ENCODE measurements at places on chromosomes 12 and 14.

DNA sequence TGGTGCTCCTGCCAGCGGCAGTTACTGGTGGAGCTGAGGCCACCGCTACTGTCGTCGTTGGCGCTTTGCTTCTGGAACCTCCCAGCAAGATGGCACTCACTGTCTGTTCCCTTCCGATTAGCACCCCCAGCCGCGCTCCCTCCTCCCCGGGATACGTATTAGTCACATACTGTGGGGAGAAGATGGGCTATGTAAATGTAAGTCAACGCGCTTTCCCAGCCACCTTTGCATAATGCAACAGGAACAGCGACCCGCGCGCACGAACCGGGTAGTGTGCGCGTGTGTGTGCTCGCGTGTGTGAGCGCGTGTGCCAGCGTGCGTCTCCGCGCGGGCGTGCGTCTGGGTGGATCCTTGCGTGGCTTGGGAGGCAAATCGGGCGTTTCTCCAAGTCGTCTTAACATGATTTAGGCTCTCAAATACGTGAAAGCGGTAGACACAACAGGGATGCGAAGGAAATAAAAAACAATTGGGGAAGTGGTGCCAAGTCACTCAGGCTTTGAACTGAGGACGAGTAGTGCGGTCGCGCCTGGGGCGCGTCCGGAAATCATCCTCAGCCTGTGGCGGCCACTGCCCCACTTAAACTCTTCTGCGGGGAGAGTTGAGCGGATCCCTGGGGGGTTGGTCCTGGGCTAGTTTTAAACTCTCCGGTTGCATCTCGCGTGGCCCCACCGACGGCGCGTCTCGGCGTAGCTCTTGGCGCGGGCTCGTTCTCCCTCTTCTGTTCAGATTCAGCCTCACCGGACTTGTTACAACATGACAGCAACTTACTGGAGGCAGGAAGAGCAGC lies 1.8 kb downstream of the FLRT2 start:
- peak; percentile 94 for DNase-seq

GRCh38 chr14:60640859-60641741 lies 8.2 kb downstream of the SIX1 start:
- peak; percentile 45 for DNase-seq

GRCh38 chr12:108622421-108622820 lies 11.3 kb downstream of the SELPLG start:
- DNase-seq, result no peak

DNA sequence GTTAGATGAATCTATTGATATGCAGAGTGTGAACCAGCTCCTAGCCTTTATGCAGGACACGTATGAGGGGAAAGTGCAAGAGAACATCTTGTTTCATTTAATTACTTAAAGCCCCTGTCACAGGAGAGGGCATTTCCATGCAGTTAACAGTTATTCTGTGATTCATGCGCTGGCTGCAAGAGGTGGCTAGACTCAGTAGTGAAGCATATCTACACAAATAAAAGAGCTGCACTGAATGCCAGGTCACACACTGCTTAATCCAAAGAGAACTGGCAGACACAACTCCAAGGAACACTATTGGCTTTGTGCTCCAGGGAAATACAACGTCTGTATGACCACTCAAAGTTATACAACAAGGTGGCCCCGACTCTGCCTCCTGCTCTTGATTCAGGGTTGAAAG lies 394.1 kb downstream of the C12orf75 start:
- no peak for DNase-seq

DNA sequence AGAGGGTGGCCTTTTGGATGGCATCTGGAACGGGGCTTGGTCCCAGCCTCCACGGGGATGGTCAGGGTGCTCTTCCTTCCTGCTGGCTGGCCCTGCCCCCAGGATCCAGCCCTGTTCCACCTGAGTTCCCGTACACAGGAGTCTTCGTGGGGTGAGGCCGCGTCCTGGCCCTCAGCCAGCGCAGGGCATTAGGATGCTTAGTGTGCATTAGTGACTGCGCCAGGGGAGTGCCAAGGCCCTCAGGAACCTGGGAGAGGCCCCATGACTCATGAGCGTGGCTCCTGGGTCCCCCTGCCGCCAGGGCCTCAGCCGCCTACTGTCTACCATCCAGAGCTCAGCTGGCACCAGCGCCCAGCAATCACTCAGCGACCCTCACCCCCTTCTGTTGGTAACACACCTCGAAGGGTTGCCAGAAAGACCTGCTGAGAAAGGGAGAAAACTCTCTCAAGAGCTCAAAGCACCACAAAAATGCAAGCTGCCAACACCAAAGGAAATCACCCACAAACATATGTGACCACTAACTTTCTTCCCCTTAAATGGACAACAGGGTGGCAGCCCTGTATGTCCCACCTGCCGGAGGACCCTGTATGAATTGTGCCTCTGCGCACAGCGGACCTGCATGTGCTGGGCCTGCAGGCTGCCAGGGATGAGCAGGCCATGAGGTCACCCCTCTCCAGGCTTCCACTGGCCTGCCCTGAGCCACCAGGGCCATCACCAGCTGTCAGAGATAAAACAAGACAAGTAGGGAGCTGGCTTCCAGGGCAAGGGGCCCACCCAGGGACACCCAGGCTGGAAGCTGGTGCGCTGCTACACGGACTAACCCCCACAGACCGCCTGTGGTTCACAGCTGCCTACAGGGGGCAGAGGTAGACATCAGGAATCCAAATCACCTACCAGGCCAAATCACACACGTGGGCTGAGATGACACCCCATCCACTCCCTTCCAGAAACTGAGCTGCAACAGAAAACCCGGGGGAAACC lies 28.7 kb downstream of the CCDC85C start:
- peak; percentile 64 for DNase-seq

DNA sequence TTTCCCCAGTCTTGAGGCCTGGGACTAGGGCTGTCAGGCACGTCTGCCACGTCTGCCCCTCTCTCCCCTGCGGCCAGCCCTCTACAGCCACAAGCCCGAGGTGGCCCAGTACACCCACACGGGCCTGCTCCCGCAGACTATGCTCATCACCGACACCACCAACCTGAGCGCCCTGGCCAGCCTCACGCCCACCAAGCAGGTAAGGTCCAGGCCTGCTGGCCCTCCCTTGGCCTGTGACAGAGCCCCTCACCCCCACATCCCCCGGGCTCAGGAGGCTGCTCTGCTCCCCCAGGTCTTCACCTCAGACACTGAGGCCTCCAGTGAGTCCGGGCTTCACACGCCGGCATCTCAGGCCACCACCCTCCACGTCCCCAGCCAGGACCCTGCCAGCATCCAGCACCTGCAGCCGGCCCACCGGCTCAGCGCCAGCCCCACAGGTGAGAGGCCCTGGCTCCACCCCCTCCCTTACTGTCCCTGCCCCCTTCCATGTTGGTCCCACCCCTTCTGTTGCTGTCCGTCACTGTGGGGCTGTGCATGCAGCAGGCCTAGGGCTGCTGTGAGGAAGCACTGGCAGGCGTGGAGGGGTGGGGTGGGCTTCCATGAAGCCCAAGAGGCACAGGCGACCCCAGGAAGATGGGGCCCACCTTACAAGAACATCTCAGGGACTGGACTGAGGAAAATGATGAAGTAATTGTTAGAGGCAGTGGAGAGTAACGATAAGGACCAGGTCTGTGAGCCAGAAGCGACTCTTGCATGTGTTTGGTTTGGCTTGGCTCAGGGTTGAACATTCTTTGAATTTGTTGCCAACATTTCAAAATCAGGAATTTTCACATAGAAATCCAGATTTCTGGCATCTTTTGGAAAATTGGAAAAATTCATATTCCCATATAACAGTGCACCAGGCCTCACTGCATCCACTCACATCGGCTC lies 16.8 kb downstream of the C12orf43 start:
- no peak for DNase-seq

DNA sequence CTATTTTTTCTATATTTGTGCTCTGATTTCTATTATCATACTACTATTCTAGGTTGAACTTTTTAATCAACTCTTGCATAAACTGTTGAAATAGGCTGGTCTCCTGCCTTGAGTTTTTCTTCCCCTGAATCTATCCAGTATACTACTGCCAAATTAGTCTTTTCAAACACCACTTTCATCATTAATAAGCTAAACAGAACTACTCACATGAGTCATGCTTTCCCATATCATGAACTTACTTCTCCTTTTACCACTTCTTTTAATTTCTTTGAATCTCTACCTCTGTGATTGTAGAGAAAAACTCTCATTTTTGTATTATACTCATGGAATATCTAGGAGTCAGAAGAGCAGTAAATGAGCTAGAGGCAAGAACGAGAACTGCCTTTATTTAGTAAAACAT lies 340.3 kb upstream of the PDE3A start:
- DNase-seq, result no peak

DNA sequence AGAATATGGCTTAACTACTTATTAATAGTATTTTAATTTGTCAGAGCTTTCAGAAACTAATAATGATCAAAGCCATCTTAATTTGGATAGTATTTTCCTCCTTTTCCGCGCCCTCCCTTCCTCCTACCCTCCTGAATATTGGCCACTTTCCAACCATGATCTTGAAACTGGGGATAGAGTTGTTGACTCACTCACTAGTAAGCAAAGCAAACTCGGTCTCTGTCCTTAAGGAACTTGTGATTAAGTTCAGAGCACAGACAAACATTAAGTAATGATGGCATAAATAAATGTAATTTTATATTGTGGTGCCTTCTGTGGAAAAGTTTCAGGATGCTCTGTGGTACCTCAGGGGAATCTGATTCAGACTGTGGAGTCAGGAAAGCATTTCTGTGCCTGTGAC lies 75.7 kb downstream of the LRRK2 start:
- DNase-seq, result no peak

GRCh38 chr12:124764451-124764850 lies 99.2 kb downstream of the SCARB1 start:
- DNase-seq, result no peak

GRCh38 chr14:101591121-101591520 lies 29.8 kb downstream of the DIO3 start:
- no peak for DNase-seq

DNA sequence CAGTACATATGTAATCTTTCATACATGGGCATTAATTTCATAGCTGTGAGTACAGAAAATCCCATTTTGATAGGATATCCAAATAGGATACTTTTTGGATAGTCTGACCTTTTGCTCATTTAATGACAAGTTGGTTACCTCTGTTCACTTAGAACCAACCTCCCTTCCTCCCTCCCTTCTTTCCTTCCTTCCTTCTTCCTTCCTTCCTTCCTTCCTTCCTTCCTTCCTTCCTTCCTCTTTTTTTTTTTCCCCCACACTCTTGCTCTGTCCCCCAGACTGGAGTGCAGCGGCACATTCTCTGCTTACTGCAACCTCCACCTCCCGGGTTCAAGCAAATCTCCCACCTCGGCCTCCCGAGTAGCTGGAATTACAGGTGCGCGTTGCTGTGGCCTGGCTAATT lies 162.9 kb downstream of the FUT8 start:
- DNase-seq, result no peak

GRCh38 chr14:102565331-102565887 lies 27.0 kb upstream of the RCOR1 start:
- DNase-seq, result no peak

DNA sequence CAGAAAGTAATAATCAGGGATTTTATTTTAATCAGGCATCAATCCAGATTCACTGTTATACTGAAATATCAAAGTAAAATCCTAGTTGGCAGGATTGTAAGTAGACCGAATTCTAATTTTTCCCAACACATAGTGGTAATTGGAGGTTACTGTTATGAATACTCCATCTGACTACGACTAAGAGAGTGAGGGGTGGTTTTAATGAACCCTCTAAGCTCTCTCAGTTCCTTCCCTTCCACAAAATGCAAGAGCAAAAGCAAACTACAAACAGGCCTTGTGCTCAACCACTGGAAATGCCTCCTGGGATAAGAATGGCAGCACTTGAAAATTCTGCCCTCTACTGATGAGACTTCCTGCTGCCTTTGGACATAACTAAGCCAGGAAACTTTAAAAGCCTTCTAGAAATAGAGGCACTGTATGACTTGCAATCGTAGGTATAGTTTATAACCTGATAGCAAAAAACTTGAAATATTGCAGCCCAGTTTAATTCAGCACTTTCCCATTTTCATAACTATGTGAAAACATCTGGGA lies 184.8 kb downstream of the SLC16A7 start:
- no peak for DNase-seq

- no peak for DNase-seq
Observed at GRCh38 chr14:53147893-53148292, 5.2 kb downstream of the DDHD1 start.

DNA sequence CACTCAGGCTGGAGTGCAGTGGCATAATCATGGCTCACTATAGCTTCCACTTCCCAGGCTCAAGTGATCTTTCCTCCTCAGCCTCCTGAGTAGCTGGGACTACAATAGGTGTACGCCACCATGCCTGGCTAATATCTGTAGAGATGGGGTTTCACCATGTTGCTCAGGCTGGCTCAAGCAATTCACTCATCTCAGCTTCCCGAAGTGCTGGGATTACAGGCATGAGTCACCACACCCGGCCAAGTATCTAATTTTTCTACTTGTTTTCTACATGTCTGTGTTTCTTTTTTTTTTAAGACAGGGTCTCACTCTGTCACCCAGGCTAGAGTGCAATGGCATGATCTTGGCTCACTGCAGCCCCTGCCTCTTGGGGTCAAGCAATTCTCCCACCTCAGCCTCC lies 119.7 kb upstream of the MED13L start:
- no peak for DNase-seq

GRCh38 chr12:14418451-14418890 lies 53.0 kb downstream of the ATF7IP start:
- DNase-seq, result no peak

GRCh38 chr14:52304248-52304904 lies 9.7 kb upstream of the PTGER2 start:
- no peak for DNase-seq

DNA sequence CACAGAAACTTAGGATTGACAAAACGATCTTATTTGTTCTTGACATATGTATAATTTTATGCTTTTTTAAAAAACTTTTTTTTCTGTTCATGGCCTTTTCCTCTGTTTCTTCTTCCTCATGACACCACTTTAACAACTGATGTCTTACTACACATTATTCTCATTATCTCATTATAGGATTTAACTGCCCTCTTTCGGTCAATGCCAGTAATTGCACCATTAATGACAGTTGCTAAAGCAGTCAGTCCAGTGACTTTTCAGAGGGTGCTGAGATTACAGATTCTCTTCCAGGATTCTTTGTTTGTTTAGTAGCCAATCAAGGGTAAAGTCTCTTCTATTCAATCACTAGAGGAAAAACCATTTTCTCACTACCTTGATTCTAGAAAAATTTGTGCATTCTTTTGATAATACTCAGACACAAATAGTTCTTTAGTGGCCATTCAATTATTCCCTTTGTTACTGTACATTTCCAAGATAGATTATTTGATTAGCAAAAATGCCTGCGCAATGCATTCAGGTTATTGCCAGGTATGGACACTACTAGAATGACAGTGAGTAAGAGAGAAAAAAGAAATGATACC lies 50.1 kb downstream of the KLRG1 start:
- peak; percentile 25 for DNase-seq

DNA sequence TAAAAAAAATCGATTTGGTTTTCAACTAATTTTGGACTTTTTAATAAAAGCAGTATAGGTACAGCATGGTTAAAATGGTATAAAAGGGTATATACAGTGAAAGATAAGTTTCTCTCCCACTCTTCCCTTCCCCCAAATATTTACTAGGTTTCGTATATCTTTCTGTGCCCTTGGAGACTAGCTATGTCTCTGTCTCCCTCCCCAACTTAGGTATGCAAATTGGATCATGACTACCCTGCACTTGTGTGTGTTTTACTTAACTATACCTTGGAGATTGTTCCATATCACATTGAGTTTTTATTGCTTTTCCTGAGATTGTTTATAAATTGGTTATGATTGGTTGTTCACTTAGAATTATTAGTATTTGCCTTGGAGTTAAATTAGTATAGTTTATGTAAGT lies 19.4 kb downstream of the AEBP2 start:
- no peak for DNase-seq

All from retina (tissue), 1 donor.